Stimulated activated naive CD4-positive, alpha-beta T cell treated with Interleukin-2 at 50 U/mL for 16 hours (primary cell): ENCODE measurements at places on chromosomes 1 and 21.

- no peak for DNase-seq
Measured at GRCh38 chr1:226093621-226094020, 31.1 kb downstream of the H3-3A start.

DNA sequence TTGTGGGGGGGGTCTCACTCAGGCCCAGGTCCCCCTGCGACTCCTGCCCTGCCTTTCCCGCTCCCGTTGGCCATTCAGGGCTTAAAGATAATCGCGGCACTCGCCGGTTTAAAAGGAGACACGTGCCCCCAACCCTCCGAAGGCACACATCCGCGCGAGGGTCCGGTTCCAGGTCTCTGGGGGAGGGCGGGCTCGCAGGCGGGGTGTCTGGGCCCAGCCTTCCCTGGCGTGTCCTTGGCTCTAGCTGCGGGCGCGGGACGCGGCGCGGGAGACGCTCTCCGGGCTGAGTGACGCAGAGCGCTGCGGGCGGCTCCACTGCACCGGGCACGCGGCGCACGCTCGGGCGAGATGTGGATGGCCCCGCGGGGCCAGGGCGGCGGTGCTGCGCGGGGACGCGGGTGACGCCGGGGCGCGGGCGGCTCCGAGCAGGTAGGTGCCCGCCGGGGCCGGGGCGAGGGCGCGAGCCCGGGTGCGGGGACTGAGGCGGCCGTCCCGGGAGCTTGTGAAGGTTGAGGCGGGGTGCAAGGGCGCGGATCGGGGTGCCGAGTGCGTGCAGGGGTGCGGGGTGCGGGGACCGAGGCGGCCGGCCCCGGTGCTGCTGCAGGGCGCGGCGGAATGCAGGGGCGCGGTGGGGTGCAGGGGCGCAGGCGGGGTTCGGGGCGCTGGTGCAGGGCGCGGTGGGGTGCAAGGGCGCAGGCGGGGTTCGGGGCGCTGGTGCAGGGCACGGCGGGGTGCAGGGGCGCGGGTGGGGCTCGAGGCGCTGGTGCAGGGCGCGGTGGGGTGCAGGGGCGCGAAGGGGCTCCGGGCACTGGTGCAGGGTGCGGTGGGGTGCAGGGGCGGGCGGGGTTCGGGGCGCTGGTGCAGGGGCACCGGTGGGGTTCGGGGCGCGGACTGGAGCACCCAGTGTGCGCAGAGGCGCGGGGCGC, 3.3 kb upstream of the TRPM2 start:
- DNase-seq, result no peak

GRCh38 chr21:40130476-40130875, 263.2 kb downstream of the PCP4 start:
- DNase-seq, result no peak

DNA sequence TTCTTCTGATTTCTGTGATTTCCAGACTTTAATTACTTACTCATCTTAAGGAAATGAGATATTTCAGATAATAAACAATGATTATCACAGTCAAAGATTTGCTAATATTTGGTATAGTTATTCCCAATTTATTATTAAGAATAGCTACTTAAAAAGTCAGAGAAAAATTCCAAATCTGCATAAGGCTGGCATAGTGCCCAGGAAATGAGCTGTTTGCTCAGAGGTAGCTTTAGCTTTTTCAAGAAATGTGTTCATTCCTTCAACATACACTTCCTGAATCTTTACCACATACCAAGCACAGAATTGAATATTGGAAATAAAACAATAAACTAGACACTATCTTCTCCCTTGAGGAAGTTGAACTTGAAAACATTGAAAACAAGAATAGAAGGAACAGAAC, 44.3 kb upstream of the KCNK1 start:
- no peak for DNase-seq

DNA sequence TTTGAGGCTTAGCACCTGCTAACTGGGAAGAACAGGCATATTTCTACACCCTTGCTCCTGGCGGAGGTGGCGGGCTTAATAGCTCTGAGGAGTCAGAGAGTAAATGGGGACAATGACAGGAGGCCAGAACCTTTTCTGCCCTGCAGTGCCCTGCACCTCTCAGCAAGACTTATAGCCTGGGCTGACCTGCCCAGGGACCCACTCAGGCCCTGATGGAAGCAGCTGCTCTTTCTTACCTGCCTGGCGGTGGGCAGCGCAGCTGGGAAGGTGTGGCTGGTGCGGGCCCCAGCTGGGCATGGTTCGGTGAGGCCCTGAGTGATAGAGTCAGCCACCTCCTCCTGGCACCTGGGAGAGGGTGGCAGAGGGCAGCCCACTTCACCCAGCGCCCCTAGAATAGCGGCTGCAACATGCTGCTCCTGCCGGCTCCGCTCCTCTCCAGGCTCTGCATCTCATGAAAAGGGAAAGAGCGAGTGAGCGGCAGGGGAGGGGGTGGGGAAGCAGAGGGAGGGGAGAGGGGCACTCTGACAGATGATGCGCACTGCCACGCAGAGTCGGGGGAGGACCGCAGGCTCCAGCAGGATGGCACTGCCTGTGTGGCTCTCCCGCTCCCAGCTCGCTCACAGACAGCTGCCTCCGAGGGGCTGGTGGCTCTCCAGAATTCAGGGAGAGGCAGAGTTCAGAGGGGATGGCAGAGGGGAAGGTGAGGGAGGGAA, at the start of gene RGS8:
Gene RGS8, minus strand, starts transcription at position 472 of the 713 bp plus-strand sequence. CDS start 14,938 bp downstream, outside the sequence.
- DNase-seq, result no peak

DNA sequence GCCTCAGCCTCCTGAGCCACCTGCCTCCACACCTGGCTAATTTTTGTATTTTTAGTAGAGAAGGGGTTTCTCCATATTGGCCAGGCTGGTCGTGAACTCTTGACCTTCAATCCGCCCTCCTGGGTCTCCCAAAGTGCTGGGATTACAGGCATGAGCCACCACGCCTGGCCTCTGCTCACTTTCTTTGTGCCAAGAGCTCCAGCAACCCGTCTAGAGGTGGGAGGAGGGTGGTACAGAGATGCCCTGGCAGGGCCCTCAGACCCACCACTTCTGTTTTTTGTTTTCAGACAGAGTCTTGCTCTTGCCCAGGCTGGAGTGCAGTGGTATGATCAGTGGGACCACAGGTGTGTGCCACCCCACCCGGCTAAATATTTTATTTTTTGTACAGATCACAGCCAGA, 6.9 kb upstream of the SYNC start:
- DNase-seq, result no peak

- DNase-seq, result peak; percentile 74
Measured at GRCh38 chr1:236795757-236796667, 920 bp downstream of the MTR start.

DNA sequence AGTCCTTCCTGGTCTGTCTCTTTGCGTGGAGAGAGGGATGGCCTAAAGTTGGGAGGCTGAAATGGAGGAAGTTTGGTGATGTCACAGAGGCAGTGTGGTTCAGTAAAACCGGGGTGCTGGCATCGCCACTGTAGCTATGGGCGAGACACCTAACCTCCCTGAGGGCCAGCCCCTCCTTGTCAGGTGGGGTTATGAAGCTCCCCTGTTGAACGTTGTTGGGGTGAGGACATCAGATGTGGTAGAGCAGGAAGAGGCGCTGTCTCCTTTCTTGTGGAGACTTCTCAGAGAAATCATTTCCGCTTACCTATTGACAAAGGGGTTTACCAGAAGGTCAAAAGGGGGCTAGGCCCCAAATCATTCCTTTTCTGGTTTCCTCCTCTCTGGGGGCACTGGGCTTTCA, 294.7 kb downstream of the SIPA1L2 start:
- no peak for DNase-seq

GRCh38 chr21:31634993-31635392, 24.5 kb upstream of the SOD1 start:
- DNase-seq, result no peak

GRCh38 chr1:84698151-84699110, 8.2 kb upstream of the SSX2IP start:
- no peak for DNase-seq

GRCh38 chr1:69139007-69139406, 428.7 kb upstream of the LRRC7 start:
- DNase-seq, result no peak

GRCh38 chr1:154404511-154404931, 622 bp upstream of the IL6R start:
- peak; percentile 30 for DNase-seq

GRCh38 chr1:157369808-157370521, 182.3 kb downstream of the FCRL5 start:
- no peak for DNase-seq

DNA sequence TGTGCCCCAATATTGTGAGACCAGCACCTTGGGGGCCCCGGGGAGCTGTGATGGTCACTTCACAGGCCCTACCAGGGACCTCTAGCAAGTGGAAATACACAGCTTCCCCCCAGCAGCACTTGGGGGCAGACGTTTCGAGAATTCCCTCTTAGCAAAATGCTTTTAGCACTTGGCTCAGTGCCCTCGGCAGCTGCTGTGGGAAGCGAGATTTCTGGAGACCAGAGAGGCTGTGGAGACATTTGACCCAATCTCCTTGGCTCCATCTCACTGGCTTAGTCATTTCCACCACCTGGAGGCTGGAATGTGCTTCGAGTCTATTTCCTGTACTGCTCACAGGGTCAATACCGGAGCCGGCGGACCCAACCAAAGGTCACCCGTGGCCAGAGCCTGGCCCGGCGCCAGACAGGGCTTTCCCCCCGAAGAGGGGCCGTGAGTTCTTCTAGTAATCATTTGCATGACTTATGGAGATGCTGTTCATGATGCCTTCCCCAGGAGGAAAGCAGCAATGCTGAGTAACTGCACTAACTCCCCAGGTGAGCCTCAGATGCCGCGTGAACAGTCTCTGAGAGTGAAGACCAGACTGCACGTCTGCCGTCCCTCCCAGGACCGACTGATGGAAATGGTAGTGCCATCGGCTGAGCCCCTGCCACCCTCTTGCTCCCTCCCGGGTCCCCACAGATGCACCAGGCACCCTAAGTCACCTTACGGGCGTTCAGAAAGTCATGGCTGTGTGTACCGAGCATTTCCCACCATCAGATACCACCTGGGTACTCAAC, 4.4 kb upstream of the C2CD2 start:
- no peak for DNase-seq

DNA sequence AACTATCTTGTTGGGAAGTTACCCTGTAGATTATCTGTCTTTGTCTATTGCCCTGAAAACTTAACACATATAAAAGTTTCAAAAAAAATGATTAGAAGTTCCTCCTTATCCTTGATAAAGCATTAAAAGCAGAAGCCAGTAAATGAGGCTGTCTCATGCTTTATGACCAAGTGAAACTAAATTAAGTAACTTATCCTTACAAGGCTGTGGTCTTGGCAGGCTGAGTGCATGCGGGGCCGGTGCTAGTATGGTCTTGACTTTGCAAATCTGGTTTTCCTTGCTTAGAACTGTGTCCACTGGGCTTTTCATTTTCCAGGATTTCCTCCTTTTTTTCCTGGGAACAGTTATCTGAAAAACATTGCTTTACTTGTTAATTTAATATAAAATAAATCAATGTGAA, 43.1 kb downstream of the PCNX2 start:
- no peak for DNase-seq

GRCh38 chr1:165056914-165057313, 299.6 kb downstream of the LMX1A start:
- DNase-seq, result no peak

DNA sequence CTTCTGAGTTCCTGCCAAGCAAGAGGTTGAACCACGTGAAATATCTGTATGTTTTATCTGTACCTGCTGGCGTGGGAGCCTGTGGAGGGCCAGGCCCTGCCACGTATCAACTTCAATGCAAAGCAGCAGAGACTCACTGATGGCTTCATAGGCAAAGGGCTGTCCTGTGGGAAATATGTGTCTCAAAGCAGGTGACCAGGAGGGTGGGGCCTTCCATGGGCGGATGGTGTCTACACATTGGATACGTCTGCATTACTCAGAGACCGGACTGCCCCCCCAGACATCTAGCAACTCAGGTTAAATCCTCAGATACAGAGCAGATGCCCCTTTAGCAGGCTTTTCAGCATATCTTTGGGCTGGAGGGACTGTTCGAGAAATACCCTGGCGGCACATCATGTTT, 210.8 kb upstream of the C1orf174 start:
- DNase-seq, result no peak

DNA sequence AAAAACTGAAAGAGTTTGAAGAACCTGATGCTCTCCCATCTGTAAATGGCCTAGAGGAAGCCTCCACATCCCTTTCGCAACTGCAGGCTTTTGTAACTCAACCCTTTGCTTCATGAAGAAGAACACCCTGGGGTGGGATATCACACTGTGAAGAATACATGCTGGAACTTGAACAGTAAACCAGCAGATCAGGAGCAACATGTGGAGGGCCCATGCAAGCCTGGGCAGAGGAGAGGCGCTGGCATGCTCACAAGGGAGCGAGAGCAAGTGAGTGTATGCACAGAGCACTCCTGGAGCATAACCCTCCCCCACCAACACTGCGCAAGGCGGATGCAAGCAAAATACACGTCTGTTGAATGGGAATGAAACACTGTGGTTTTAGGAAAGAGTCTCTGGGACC, 24.6 kb upstream of the SPAG17 start:
- DNase-seq, result no peak
